ENCODE measurements at places on chromosomes 13 and 19. TPM values are rescaled to one million over a fixed set of nuclear protein-coding genes. Genes with fewer than 3 reads are reported as not detected.

The SLC25A41 gene
- total RNA-seq: not detected

The LRRC63 gene
- total RNA-seq: not detected

The ZNF813 gene
- 7.3 TPM for total RNA-seq

The HRC gene
- not detected for total RNA-seq

The ZNF226 gene
- 15.7 TPM for total RNA-seq

The PTGER1 gene
- 0.17 TPM for total RNA-seq

The FAAP24 gene
- 2.2 TPM for total RNA-seq

The CPB2 gene
- total RNA-seq: not detected

The ZNF66 gene
- total RNA-seq: 2.0 TPM

Data from dermis lymphatic vessel endothelial cell (primary cell).